Chondrocyte (in vitro differentiated cells): ENCODE measurements at places on chromosomes 6 and 20.

- DNase-seq, result no peak
Measured at GRCh38 chr6:55584654-55585354, 5.8 kb upstream of the HMGCLL1 start.

GRCh38 chr6:23981923-23982322 lies 144.1 kb upstream of the NRSN1 start:
- DNase-seq, result no peak

- peak; percentile 80 for DNase-seq
Measured at GRCh38 chr6:34243901-34244884, 4.6 kb downstream of the SMIM29 start.

- no peak for DNase-seq
Measured at GRCh38 chr20:3464166-3464565, 6.7 kb upstream of the ATRN start.

DNA sequence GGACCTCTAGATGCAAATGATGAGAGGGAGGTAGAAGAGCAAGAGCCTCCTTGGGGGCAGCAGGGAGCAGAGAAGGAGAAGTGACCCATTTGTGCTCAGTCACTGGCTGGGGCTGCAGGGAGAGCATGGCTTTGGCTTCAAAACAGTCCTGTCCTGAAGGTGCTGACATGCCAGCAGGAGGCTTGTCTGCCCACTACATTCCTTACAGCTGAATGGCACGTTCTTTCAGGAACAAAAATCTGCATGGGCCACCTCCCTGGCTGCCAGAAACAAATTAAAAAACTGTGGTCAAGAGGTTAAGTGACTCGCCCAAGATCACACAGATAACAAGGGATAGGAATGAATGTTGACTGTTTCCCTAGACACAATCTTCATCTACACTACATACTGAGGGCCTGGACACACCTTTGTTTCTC lies 188.8 kb downstream of the HIVEP2 start:
- no peak for DNase-seq

DNA sequence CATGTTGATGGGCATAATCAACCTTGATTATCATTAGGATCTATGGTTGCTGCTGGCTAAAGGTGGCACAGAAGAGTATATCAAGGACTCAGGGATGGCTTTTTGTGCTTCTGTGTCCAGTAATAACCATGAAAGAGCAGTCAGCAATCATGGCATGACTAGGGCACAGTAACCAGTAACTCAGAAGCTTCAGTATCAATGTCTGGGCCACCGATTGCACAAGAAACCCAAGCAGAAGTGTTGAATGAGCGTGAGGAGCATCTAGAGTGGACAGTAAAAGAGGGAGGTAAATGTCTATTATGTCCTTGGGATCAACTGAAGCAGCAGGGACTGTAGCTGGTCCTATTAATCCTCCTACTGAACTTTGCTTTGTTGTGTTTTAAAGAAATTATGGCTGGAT lies 81.5 kb upstream of the F13A1 start:
- DNase-seq, result no peak

- no peak for DNase-seq
Measured at GRCh38 chr6:88599571-88599970, 363.8 kb downstream of the RNGTT start.

GRCh38 chr6:22670605-22671004 lies 101.2 kb downstream of the HDGFL1 start:
- DNase-seq, result no peak

DNA sequence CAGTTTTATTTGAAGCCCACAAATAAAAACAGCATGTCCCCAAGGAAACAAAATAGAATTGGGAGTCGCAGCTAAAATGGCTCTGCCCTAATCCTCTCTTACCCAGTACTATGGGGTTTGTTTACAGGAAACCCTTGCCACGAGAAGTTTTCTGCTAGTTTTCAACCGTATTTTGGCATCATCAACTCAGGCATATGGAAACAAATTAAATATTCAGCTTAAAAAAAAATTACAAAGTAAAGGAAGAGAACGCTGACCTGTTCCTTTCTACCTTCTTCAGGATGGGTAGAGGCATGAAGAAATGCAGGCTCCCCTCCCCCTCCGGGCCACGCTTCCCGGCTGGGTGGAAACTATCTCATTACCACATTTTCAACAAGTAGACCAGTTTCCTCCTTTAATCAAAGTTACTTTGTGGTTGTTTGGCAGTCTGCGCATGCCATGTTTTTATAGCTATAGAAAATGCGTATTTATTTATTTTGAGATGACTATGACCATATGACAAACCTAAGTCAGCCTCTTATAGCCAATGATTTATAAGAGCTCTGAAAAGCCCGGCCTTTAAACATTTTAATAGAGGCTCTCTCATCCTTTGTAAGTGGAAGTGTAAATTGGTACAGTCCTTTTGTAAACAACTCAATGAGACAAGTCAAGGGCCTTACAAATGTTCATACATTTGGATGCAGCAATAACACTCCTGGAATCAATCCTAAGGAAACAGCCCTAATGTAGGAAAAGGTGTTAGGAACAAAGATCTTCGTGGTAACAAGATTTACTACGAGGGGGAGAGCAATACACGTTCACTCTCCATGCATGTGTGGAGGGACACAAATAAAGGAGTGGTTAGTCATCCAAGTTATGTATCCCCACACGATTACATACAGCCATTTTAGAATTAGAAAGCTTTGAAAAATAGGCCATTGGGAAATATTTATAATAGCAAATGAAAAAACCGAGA lies 16.1 kb upstream of the ZNF217 start:
- DNase-seq, result no peak
